ENCODE measurements at places on chromosomes 16 and 17. TPM values are rescaled to one million over a fixed set of nuclear protein-coding genes. Genes with fewer than 3 reads are reported as not detected.

The SEZ6 gene
- 1.5 TPM for polyA plus RNA-seq

The GPR139 gene
- not detected for polyA plus RNA-seq

DNA sequence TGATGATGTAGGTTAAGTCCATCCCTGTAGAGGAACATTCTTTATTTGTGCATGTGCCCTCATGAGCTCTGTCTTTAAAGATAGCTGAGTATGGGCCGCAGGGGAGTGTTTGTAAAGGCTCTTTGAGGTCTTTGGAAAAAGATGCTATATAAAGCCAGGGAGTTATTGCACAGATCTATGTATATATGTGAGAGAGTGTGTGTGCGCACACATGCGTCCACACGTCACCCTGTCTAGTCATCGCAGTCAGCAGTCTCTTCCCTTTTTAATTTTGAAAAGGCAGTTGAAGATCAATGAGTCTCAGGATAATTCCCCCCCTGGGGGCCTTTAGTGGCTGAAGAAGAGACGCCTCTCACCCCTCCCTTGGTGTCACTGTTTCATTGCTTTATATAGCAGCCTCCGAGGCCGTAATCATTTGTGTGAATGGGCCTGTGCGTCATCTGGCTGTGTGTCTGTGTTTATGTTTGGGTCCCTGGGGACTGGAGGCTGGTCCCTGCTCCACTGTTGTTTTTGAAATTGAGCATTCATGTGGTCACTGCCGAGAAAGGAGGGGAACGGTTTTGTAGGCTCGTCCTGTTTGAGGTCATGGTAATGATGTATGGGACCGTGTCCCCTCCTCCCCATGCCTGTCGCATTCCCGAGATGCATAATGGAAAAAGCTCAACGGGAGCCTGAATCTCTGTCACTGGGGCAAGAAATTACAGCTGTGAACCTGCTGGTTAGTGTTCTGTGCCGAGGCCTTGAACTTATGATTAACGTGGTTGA lies 143.9 kb downstream of the SNX29 start:
- H3K36me3 ChIP-seq: peaks cover 5% of the 10 kb centered on the region
- H3K27ac ChIP-seq: no peak overlapping the region
- DNase-seq: no peak
- H3K27me3 ChIP-seq: no peaks in the 10 kb centered on the region
- no peak overlapping the region for H3K4me3 ChIP-seq
- H3K4me1 ChIP-seq: peaks cover 38% of the 10 kb centered on the region

GRCh38 chr16:79988721-79989220 lies 388.2 kb upstream of the MAF start:
- no peak overlapping the region for H3K4me3 ChIP-seq
- no peak for DNase-seq
- H3K27me3 ChIP-seq: no peaks in the 10 kb centered on the region
- no peaks in the 10 kb centered on the region for H3K36me3 ChIP-seq

DNA sequence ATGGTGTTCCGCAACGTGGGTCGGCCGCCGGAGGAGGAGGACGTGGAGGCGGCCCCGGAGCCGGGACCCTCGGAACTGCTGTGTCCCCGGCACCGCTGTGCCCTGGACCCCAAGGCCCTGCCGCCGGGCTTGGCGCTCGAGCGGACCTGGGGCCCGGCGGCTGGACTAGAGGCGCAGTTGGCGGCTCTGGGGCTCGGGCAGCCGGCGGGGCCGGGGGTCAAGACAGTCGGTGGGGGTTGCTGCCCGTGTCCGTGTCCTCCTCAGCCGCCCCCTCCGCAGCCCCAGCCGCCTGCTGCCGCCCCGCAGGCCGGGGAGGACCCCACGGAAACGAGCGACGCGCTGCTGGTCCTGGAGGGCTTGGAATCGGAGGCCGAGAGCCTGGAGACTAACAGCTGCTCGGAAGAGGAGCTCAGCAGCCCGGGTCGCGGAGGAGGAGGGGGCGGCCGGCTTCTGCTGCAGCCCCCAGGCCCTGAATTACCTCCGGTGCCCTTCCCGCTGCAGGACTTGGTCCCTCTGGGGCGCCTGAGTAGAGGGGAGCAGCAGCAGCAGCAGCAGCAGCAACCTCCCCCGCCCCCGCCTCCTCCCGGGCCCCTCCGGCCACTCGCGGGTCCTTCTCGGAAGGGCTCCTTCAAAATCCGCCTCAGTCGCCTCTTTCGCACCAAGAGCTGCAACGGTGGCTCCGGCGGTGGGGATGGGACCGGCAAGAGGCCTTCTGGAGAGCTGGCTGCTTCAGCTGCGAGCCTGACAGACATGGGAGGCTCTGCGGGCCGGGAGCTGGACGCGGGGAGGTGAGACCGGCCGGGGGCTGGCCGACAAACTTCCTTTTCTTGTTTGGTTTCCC lies 821 bp downstream of the SOCS7 start:
- H3K4me1 ChIP-seq: peaks cover 48% of the 10 kb centered on the region
- no peaks in the 10 kb centered on the region for H3K27me3 ChIP-seq
- peak overlapping the region; percentile 87 for H3K4me3 ChIP-seq
- peak overlapping the region; percentile 89 for H3K27ac ChIP-seq
- no peaks in the 10 kb centered on the region for H3K36me3 ChIP-seq

DNA sequence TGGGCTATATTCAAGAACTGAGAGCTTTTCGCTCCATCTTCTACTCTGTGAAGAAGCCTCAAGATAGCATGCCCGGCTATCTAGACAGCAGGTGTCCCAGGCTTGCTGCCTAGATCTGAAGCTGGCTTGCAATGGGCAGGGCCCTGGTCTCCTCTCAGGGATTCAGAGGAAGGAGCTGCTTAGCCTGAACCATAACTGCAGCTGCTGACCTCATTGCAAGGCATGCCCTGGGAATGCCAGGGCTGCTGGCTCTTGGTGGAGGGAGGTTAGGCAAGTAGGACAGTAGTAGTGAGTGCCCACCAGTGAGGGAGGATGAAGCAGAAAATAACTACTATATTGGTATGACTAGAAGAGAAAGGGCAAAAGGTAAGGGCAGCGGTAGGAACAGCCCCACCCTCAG lies 21.3 kb upstream of the SLC35B1 start:
- H3K27ac ChIP-seq: peak overlapping the region; percentile 89
- peaks cover 85% of the 10 kb centered on the region for H3K4me1 ChIP-seq
- no peak overlapping the region for H3K4me3 ChIP-seq
- H3K36me3 ChIP-seq: peaks cover 80% of the 10 kb centered on the region
- no peak for DNase-seq
- no peaks in the 10 kb centered on the region for H3K27me3 ChIP-seq

GRCh38 chr16:82260212-82260795 lies 90.3 kb upstream of the MPHOSPH6 start:
- H3K4me1 ChIP-seq: no peaks in the 10 kb centered on the region
- H3K27ac ChIP-seq: peak overlapping the region; percentile 8
- DNase-seq: no peak

Measured in naive thymus-derived CD8-positive, alpha-beta T cell (primary cell).